Panc1 (cell line): ENCODE measurements at places on chromosomes 6 and 20.

DNA sequence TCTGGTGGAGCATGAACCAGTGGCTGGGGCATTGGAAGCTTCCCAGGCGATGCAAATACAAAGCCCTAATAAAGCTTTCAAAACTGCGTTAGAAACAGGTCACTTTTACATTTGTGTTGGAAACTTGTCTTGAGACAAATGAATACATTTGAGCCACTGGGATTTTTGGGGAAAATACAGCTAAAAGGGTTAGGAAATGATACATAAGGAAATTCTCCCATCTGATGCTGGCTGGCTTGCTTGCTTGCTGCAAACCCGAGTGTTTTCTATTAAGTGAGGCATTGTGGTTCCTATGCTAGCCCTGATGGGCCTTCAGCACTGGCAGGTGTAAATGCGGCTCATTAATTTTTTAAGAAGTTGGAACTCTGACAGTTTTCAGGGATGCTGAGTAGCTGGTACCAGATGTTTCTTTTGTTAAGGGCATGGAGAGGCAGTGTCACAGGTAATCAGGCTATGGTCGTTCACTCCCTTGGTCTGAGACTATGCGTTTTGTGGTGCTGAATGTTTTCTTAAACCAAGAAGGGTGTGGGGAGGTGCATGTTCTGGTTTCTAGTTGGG lies 35.2 kb downstream of the RREB1 start:
- DNase-seq: no peak

GRCh38 chr6:154266560-154267099 lies 90.0 kb downstream of the IPCEF1 start:
- no peak for DNase-seq

DNA sequence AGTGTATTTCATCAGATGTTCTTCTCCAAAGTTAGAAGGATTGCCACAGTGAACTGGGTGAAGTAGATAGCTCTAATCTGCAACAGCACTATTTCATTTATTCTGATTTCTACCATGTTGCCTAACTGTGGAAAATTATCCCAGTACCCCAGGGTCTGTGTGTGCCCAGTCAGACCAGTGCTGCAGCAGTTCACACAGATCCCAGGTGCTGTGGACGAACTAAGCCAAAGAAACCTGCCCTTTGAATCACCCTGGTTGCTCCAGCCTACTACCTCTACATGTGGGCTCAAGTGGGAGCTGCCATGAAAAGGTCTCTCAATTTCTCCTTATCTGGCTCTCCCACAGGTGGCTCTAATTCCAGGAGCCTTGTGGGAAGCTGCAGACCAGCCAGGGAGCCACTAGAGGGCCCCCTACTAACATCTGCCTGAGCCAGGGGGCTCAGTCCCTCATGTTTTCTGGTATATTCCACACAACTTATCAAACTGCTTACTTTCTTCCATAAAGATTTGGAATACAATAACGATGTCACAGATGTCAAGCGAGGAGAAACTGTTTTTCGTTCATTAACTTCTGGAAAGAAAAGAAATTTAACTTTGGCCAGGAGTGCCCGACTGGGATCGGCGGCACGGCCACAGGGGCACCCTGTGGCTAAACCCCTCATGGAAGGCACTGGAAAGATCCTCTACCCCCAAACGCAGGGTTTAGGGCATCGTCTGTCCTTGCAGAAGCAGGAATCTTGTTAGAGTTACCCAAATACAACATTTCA lies 31.6 kb upstream of the LY86 start:
- no peak for DNase-seq

GRCh38 chr20:47276851-47277534 lies 79.5 kb downstream of the ZMYND8 start:
- DNase-seq: no peak

GRCh38 chr20:7305976-7306375 lies 538.5 kb downstream of the BMP2 start:
- DNase-seq: no peak

DNA sequence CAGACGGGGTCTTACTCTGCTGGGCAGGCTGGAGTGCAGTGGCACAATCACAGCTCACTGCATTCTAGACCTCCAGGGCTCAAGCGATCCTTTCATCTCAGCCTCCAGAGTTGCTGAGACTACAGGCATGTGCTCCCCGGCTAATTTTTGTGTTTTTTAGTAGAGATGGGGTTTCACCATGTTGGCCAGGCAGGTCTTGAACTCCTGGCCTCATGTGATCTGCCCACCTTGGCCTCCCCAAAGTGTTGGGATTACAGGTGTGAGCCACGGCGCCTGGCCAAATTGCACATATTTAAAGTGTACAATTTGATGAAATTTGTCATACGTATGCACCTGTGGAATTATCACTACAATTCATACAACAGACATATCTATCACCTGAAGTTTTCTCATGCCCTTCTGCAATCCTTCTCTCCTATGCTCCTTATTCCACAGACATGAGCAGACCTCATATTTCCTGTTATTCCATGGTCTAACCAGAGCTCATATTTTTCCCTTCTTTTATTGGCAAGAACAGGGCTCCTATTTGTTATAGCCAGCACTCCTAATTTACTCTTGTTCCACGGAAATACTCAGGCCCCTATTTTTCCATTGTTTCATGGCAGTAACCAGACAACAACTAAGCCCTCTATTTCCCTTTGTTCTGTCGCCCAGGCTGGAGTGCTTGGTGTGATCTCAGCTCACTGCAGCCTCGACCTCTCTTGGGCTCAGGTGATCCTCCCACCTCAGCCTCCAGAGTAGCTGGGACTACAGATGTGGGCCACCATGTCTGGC lies 2.2 kb upstream of the CSTL1 start:
- DNase-seq: no peak

DNA sequence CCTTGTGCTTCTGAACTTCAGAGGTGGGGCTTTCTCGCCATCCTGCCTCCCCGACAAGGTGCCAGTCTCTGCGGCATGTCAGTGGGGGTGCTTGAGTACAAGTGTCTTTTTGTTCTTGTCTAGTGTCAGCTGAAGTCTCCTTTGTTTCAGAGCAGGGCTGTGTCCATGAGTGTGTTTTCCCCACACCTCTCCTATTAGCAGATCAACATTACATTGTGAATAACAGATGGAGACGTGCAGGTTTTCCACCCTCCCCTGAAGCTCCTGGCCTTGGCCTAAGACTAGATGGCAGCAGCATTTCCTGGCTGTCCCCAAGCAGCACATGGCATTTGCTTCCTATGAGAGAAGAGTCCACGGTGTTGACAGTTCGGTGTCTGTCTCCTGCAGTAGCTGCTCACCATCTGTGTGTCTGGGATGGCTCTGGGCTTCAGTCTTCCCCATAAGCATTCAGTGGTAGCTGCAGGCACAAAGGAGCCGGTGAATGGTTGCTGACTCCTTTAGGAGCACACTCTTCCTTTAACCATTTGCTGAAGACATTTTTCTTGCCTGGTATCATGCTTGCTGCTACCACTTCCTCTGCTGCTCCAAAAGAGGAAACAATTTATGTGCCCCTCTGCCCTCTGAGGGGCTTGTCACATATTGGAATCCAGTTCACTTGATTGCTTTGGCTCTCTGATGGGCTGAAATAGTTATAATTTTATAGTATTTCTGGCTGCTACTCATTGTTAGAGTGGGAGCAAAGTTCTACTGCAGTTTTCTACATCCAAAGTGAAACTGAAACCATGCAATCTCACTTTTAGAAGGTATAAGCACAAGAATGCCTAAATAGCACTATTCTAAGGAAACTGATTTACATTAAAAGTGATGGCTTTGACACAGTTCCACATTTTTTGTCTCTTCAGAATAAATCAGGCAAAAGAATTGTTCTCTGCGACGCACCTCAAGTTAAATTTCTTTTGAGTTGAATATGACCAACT lies 913.0 kb downstream of the C6orf118 start:
- DNase-seq: no peak

- no peak for DNase-seq
Observed at GRCh38 chr20:8943631-8944030, 125.3 kb upstream of the PLCB4 start.

DNA sequence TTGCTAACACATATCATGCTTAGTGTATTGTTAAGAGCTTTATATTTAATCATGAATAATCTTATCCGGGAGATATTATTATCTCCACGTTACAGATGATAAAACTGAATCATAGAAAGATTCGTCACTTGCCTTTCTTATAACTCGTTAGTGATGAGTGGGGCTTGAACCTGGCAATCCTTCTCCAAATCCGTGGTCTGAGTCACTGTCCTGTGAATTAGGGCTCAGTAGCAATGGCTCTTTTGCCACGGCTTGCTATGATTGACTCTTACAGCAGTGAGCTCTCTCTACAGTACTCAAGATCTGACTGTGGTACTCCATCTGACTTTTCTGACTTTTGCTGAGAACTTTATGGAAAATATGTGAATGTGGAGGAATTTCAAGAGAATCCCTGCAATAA lies 246.9 kb downstream of the PACRG start:
- no peak for DNase-seq

GRCh38 chr20:49594143-49594930 lies 26.4 kb upstream of the PTGIS start:
- DNase-seq: no peak

GRCh38 chr6:13253272-13253671 lies 75.1 kb downstream of the TBC1D7 start:
- DNase-seq: no peak

DNA sequence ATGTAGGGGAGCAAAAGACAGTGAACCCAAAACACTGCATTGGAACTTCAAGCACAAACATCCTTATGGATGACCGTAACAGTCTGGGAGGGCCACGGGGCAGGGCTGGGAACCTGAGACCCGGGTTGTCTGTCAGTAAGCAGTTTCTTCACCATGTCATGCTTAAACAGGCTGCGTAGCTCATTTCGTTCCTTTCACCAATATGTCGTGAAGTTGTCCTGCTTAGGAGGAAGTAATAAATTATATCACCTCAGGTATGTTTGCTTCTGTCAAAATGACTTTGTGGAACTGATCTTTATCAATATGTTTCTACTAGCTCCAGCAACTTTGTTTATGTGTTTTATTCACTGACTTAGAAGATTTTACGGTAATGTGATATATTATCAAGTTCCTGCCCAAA lies 12.4 kb upstream of the MAK start:
- no peak for DNase-seq

- DNase-seq: no peak
Observed at GRCh38 chr6:143064951-143065683, 4.4 kb downstream of the AIG1 start.

DNA sequence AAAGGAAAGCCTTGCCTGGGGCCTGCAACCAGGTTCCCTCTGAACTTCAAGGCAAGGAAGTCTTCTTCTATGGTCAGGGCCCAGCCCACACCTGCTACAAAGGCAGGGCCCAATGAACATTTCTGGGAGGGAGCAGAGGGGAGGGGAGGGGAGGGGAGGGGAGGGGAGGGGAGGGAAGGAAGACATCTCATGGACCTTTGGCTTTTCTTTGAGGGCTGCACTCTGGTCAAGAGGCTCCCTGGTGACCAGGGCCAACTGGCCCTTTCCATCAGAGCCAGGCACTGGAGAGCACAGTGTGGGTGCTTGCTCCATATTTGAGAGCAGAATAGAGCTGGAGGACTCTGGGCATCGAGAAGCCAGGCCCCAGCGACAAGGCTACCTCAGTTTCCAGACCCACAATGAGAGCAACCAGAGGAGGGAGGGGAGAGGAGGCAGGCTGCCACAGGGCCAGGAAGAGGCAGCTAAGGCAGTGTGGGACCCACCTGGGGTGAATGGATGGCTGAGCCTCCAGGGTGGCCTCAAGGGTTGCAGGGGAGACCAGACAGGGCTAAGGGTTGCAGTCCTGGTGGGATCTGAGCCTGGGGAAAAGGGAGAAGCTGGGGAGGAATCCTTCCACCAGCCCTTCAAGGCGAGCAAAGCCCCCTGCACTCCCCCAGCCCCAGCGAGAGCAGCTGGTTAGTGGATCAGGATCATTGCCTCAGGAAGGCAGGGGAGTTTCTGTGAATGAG lies 84.8 kb downstream of the MRPL14 start:
- no peak for DNase-seq

DNA sequence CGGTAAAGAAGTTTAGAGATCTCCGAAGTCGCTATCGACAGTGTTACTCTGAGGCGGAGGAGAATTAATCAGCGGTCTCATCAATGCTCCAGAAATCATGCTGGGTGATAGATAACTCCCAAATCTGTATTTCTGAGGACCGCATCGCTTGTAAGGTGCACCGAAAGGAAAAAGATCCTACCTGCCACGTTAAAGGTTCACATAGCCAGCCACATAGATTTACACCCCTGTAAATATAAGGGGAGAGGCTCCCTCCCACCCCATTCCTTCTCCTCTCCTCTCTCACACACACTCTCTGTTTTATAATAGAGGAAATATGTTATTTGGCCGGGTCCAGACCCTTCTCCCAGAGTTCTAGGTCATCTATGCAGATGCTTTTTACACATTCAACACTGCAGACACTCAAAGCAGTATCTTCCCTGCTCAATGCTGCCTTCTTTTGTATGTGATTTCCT lies 620 bp upstream of the DEK start:
- DNase-seq: no peak

- DNase-seq: no peak
Observed at GRCh38 chr6:57248311-57248895, 26.3 kb upstream of the RAB23 start.

- no peak for DNase-seq
Observed at GRCh38 chr6:354631-355280, 36.8 kb upstream of the IRF4 start.

DNA sequence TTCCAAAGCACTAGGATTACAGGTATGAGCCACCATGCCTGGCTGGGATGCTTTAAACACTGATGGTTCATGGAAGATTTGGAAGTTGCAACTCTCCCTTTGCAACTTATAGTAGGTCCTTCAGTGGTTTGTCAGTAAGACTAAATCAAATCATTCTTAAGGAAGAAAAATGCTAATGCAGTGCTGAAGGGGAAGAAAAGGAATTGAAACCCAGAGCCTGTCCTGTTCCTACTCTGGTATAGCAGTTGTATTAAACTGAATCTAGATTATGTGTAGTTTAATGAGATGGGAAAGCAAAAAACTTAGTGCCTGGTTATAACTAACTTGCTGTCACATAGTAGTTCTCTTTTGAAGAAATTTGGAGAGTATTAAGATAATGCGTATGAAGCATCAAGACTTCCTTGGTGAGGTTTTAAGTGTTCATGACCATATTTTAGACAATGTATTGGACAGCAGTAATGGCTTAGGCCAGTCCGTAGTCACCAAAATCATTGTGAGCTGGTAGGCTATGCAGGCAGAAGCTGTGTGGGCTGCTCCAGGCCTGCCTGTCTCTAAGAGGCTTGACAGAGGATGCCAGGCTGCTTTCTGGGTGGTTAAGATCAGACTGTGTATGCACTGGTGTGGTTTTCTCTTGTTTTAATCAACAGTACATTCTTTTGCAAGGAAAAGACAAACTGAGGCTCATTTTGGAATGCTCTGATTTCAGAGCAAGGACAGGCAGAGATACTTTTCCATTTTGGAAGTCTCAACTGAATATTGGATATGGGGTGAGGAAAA lies 14.0 kb downstream of the PAQR8 start:
- DNase-seq: no peak

GRCh38 chr6:155256122-155256795 lies 7.6 kb upstream of the CLDN20 start:
- DNase-seq: no peak

DNA sequence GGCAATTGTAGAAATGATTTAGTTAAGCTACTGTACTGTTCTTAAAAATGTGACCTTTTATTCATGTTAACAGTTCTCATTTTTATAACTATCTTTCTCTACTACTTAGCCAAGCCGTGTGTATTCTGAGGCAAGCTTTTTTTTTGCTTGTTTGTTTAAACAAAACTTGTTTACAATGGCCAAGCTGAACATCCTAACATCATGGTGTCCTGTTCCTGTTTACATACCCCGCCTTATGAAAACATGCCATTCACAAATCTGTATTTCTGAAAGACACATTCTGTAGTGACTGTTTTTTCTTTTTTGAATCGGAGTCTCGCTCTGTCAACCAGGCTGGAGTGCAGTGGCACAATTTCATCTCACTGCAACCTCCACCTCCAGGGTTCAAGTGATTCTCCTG lies 140.9 kb downstream of the NCOA3 start:
- DNase-seq: no peak
